ENCODE measurements at places on chromosomes 5 and 9. TPM values are rescaled to one million over a fixed set of nuclear protein-coding genes. Genes with fewer than 3 reads are reported as not detected.

CAMK2A gene
- not detected for total RNA-seq

LCNL1 gene
- total RNA-seq: 0.10 TPM

LCN10 gene
- 1.1 TPM for total RNA-seq

PHF24 gene
- total RNA-seq: not detected

AGXT2 gene
- total RNA-seq: not detected

AHRR gene
- total RNA-seq: 20.7 TPM

ADAMTS16 gene
- not detected for total RNA-seq

JMY gene
- 5.7 TPM for total RNA-seq

CYSRT1 gene
- not detected for total RNA-seq
